ENCODE measurements at places on chromosomes 16 and 17.

- no peaks in the 10 kb centered on the region for H3K27me3 ChIP-seq
- no peak overlapping the region for H3K4me3 ChIP-seq
- no peak overlapping the region for H3K27ac ChIP-seq
These were observed 156.3 kb downstream of the MYO1D start for GRCh38 chr17:32720671-32721070.

- no peaks in the 10 kb centered on the region for H3K36me3 ChIP-seq
- H3K4me1 ChIP-seq = peaks cover 11% of the 10 kb centered on the region
- no peaks in the 10 kb centered on the region for H3K27me3 ChIP-seq
- H3K27ac ChIP-seq = no peak overlapping the region
These were observed 14.0 kb upstream of the ELAC2 start for GRCh38 chr17:13031718-13032350.

- H3K27me3 ChIP-seq = no peaks in the 10 kb centered on the region
- no peak overlapping the region for H3K4me3 ChIP-seq
- no peak overlapping the region for H3K27ac ChIP-seq
These were observed 59.4 kb downstream of the TMEM114 start for GRCh38 chr16:8530752-8531384.

DNA sequence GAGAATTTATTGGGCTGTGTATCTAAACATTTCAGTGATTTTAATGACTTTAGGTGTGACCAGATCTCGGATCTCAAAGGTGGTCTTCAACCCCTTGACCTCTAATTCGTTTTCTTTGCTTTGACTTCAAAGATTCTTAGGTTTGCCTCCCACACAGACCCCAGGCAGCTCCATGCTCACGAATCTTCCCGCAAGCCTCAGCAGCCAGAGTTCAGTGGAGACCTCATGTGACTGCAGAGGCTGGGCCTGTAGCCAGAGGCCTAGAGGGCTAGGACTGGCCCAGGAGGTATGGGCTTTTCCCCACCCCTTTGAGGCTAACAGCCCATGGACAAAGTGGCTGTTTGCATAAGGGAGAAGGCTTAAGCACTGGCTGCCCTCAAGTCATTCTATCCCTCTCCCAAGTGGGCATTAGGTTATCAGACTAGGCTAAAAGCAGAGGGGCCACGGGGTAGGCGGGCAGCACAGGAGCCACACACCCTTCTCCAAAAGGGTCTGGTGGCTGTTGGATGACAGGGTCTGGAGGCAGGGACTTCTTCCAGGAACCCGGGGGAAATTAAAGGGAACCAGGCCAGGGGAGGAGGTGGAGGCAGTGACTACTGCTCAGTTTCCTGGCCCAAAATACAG lies 3.0 kb downstream of the HIRIP3 start:
- DNase-seq = no peak
- no peaks in the 10 kb centered on the region for H3K27me3 ChIP-seq
- peaks cover 19% of the 10 kb centered on the region for H3K4me1 ChIP-seq
- H3K27ac ChIP-seq = no peak overlapping the region
- H3K36me3 ChIP-seq = peaks cover 6% of the 10 kb centered on the region

DNA sequence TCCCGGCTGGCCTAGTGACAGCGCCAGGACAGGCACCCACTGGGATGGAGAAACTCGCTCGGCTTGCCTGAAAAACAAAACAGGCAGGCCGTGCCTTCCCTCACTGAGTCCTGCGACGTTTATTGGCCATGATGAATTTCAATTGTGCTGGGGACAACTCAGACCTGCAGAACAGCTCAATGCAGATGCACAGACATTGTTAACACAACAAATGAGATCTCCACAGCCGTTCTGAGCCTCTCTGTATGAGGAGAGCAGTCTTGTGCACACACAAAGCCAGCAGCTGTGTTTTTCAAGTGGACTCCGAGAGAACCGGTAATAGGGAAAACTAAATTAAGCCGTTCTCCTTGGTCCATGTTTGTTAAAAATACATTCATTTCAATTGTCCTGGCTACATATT lies 15.9 kb downstream of the SHISA6 start:
- no peak for DNase-seq
- no peak overlapping the region for H3K27ac ChIP-seq
- no peaks in the 10 kb centered on the region for H3K36me3 ChIP-seq
- H3K4me1 ChIP-seq = no peaks in the 10 kb centered on the region
- H3K4me3 ChIP-seq = no peak overlapping the region
- H3K27me3 ChIP-seq = no peaks in the 10 kb centered on the region

GRCh38 chr16:73232555-73233328 lies 184.8 kb upstream of the ZFHX3 start:
- H3K36me3 ChIP-seq = no peaks in the 10 kb centered on the region
- DNase-seq = no peak
- no peak overlapping the region for H3K4me3 ChIP-seq
- H3K4me1 ChIP-seq = no peaks in the 10 kb centered on the region
- H3K27ac ChIP-seq = no peak overlapping the region

DNA sequence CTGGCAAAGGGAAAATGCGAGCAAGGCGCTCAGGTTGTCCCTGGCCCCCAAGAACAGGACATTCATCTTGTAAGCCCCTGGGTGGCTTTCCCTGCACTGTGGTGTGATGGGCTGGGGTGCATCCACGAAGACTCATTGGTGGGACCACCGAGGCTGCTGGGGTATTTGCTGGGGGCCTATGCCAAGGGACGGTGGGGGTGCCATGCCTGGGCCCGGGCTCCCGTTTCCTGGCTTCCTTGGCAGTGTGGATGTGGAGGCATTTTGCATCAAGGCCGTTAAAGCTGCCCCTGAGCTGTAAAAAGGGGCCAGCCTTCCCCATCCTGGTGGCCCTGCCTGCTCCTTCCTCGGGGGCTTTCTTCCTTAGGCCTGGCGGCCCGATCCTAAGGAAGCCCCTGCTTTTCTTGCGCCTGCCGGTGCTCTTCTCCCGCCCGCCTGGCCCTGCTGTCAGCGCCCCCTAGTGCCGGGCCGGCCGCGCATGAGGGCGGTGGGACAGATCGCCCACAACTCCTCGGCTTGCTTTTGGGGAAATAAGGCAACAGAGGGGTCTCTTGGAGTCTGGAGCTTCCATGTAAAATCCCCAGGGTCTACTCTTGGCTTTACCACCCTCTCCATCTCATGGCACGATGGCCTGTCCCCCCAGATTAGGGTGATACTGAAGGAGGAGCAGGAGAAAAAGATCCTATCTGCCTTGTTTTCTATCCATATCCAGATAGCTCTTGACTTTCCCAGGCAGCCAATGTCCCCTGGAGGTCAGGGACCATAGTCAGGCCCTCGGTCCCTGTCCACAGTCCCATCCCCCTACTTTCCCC lies 9.8 kb upstream of the TBX2 start:
- DNase-seq = peak; percentile 12
- no peaks in the 10 kb centered on the region for H3K4me1 ChIP-seq
- no peak overlapping the region for H3K4me3 ChIP-seq
- no peak overlapping the region for H3K27ac ChIP-seq
- H3K36me3 ChIP-seq = no peaks in the 10 kb centered on the region
- H3K27me3 ChIP-seq = no peaks in the 10 kb centered on the region

DNA sequence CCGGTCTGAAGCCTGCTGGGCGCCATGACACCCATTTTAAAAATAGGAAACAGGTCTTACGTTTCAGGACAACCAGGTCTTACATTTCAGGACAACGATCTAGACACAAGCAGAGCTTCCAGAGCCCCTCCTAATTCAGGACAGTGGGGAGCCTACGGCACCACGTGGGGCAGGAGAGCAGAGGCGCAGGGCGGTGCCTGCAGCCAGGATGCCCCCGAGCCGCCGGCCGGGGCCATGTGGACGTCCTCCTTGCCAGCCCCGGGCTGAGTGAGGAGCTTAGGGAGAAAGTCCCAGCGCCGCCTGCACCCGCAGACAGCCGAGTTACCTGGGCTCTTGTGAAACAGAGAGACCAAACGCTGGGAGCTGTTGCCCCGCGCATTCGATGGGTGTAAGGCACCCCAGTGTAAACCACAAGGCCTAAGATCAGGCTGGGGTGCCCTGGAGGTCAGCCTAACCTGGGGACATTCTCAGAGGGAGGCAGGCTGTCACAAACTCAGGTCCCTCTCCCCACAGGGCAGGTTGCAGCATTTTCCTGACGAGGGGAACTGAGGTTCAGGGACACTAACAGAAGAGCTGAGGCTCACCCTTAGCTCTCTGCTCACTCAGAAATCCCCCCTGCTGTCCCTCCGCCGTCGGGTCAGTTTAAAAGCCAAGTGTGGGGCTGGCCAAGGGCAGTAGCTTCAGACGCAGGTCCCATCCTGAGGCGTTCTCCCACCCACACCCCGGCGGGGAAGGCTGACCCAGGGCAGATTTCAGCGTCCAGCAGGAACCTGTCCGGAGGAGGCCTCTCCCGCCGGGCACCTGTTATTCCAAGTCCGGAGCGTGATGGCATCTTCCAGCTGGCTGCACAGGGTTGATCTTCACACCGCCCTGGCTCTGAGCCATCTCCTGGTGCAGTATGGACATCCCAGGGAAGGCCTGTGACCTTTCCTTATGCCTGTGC lies 1.8 kb upstream of the NOTUM start:
- no peak overlapping the region for H3K4me3 ChIP-seq
- no peaks in the 10 kb centered on the region for H3K36me3 ChIP-seq
- DNase-seq = no peak
- peaks cover 10% of the 10 kb centered on the region for H3K4me1 ChIP-seq
- H3K27me3 ChIP-seq = peaks cover 13% of the 10 kb centered on the region
- no peak overlapping the region for H3K27ac ChIP-seq

- no peak overlapping the region for H3K4me3 ChIP-seq
- DNase-seq = no peak
- no peaks in the 10 kb centered on the region for H3K27me3 ChIP-seq
These were observed 42.0 kb upstream of the TMC5 start for GRCh38 chr16:19375561-19376158.

DNA sequence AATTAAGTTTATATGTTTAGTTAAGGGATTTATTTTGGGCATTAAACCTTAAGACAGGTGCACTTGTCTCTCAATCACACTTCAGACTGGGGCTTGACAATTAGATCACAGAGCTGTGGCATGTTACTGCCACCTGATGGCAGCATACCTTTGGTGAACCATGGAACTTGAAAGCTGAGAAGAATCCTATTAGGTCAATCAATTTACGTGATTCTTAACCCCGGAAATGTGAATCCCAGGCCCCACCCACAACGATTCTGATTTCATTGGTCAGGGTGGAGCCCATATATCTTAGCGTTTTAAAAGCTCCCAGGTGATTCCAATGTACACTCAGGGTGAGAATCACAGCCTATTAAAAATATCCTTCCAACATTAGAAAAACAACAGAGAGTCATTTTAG lies 91.0 kb downstream of the GSG1L start:
- peak; percentile 25 for DNase-seq
- H3K27ac ChIP-seq = no peak overlapping the region
- no peak overlapping the region for H3K4me3 ChIP-seq
- H3K4me1 ChIP-seq = no peaks in the 10 kb centered on the region
- no peaks in the 10 kb centered on the region for H3K27me3 ChIP-seq
- no peaks in the 10 kb centered on the region for H3K36me3 ChIP-seq

DNA sequence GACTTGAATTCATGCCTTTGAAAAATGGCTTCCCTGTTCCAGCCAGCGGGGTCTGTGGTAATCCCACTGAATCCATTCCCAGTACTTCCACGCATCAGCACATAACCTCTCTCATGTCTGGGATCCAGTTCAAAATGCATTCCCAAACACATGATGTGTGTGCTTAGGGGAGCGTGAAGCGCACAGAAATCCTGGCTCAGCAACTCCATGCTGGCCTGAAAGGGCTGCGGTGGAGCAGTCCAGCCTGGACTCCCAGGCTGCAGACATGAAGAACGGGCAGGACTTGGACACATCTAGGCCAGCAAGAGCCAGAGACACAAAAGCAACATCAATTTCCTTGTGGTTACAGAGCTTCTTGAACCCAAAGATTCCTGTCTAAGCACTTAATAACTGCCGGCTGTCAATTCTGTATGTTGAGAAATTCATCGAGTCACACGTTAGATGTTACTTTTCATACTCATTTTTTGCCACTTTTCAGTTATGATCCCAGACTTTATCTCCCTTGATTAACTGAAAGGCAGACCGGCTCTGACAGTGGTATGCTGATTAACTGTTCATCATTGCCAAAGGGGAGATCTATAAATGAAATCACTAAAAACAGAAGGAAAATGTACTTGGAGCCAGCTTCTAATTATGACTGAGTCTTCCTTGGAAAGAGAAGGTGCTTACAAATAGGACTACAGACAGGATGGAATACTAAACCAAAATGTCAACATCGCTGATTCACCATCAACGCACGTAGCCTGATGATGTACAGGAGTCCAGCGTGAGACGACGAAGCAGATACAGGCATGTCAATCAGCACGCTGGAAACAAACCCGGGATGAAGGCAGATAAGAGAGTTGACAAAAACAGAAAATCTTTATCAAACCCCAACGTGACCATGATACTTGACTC lies 23.0 kb downstream of the NSMCE1 start:
- H3K4me1 ChIP-seq = peaks cover 21% of the 10 kb centered on the region
- H3K27me3 ChIP-seq = no peaks in the 10 kb centered on the region
- no peak for DNase-seq
- H3K4me3 ChIP-seq = no peak overlapping the region
- H3K27ac ChIP-seq = no peak overlapping the region

GRCh38 chr16:82405736-82406135 lies 221.0 kb upstream of the CDH13 start:
- H3K4me3 ChIP-seq = no peak overlapping the region
- H3K4me1 ChIP-seq = no peaks in the 10 kb centered on the region
- H3K27ac ChIP-seq = no peak overlapping the region
- no peak for DNase-seq
- H3K36me3 ChIP-seq = no peaks in the 10 kb centered on the region

- no peaks in the 10 kb centered on the region for H3K4me1 ChIP-seq
- no peaks in the 10 kb centered on the region for H3K27me3 ChIP-seq
- H3K27ac ChIP-seq = no peak overlapping the region
- DNase-seq = no peak
- H3K36me3 ChIP-seq = no peaks in the 10 kb centered on the region
- H3K4me3 ChIP-seq = no peak overlapping the region
These were observed 7.8 kb upstream of the EVI2A start for GRCh38 chr17:31329221-31329620.

DNA sequence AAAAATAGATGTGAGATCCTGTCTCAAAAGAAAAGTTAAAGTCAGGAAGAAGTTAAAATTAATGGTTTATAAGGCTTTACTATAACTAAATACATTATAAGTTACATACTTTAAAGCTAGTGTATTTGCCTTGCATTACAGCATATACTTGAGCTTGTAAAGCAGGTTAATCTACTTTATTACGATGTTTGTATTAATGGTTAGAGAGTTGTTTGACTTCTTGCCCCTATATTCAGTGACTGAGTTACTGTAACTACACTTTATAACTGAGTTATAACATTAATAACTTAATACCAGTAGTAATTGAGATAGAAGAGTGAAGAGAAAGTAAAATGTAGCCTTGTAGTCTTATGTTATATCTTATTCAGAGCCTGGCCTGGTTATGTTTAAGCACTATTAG lies 22.9 kb downstream of the CLTC start:
- H3K4me3 ChIP-seq = no peak overlapping the region
- H3K27ac ChIP-seq = no peak overlapping the region
- DNase-seq = no peak
- H3K4me1 ChIP-seq = peaks cover 30% of the 10 kb centered on the region

- H3K4me3 ChIP-seq = no peak overlapping the region
- H3K4me1 ChIP-seq = no peaks in the 10 kb centered on the region
- H3K27me3 ChIP-seq = no peaks in the 10 kb centered on the region
These were observed 54.2 kb upstream of the MAP3K14 start for GRCh38 chr17:45370949-45371413.

All from CD8-positive, alpha-beta memory T cell (primary cell).